ENCODE measurements at places on chromosomes 13 and 19. TPM values are rescaled to one million over a fixed set of nuclear protein-coding genes. Genes with fewer than 3 reads are reported as not detected.

DNA sequence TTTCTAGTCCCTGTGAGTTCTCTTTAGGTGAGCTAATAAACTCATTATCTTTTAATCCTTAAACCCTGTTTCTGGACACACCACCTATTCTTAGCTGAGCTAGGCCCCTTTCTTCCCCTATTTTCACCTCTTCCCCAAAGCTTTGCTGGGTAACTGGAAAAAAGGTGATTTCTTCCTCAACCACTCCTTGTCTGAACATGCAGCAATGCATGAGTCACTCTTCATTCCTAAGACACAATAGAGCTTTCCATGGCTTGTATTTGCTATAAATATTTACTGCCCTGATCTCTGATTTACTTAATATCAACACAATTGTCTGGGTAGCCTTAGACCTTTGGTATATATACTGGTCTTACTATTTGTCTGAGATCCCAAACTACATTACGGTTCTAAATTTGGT is 370.9 kb downstream of the KLF5 start:
- DNase-seq = no peak

DNA sequence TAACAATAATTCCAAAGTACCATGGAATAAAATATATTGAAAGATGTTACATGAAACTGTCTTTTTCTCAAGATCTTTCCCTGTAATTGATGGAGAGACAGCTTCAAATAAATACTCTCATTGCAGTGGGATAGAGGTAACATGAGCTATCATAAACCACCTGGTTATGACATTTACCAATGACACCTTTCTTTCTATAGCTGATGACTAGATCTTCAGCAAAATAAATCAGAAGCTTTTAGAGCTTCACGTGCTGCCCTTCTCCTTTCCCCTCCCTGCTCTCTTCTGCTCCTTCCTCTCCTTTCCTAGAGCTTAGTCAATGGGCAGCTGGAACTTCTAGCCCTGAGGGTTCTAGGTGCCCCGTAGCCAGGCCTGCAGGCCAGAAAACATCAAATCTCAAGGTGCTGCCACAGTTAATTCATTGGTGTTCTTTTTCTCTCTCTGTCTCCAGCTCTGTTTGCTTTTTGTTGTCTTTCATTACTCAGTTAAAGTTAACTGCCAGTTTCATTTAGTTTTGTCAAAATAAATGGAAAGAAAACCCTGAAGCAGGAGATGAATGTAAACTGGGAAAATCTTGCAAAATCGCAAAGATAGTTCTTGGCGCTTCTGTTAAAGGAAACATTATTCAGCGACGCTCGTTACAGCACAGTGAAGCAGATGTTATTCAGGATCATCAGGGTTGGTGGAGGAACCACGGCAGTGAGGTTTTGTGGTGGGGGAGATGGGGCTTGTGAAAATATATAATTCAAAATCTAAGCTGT is 8.3 kb upstream of the METTL21C start:
- DNase-seq = no peak

GRCh38 chr13:60794751-60795150 is 397.7 kb downstream of the TDRD3 start:
- DNase-seq = no peak

DNA sequence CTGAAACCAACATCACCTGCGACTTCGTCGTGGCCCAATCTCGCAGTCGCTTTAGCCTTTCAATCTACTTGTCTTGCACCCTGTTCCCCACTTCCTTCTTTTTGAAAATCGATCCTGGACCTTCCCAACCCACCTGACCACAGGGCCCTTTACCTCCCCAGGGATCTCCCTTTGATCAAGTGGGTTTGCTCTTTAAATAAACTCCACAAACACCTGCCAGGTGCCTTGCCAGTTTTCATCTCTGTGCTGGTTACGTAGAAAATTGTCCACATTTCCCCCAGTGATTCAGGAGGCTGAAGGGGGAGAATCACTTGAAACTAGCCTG is 14.5 kb upstream of the RAB20 start:
- no peak for DNase-seq

- DNase-seq = no peak
These were observed 6.8 kb downstream of the UPF3A start for GRCh38 chr13:114288157-114288591.

GRCh38 chr19:40282920-40283319 is 2.2 kb downstream of the AKT2 start:
- no peak for DNase-seq

GRCh38 chr13:102466610-102467190 is 64.9 kb upstream of the FGF14 start:
- DNase-seq = no peak

DNA sequence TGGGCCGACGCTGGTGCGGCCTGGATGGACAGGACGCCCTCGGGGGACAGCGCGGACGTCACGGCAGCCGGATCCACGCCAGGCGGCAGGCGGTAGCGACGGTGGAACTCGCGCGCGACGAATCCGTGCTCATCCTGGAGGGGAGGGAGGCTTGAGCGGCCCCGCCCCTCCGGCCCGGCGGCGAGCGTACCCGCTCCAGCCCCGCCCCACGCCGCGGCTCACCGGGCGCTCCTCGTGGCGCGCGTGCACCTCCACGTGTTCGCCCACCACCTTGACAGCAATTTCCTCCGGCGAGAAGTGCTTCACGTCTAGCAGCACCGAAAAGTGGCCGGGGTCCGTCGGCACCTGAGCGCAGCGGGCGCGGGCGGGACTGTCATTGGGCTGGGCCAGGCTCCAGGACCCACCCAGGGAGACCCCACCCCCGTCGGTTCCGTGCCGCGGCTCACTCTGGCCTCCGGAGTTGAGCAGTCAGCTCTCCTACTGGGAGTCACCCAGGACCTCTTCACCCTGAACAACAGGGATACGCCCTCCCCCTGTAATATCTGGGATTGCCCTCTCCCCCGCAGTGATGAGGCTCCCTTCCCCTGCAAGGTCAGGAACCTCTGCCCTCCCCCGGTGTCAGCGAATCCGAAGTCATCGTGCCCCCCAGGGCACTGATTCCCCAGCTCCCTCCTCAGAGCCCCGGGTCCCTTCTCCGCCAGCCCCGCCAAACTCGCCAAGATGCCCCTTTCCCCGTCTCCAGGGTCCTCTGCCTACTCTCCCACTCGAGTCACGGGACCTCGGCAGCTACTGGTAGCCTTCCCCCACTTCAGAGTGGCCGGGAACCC is 1.1 kb downstream of the HSPB6 start:
- no peak for DNase-seq

DNA sequence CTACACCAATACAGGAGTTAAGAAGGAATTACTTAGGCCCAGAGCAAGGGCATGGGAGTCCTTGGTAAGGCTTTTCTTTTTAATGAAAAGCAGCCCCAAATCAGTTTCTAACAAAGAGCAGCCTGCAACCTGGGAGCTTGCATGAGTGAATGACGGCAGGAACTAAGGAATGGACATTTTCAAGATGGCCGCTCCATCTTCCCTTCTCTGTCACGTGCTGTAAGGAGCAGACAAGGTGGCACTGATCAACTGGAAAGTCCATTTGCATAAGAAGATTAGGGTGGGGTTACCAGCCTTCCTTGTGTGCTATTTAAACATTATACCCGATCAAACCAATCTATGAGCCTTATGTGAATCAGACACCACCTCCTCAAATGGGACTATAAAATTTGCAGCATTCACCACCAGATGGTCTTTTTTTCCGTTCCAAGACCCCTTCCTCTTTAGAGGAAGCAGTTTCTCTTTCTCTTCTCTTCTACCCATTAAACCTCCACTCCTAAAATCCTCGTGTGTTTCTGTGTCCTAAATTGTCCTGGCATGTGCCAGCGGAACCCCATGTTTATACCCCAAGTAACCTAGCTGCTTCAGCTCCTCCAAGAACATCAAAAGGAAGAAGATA is 2.8 kb upstream of the SIGLECL1 start:
- DNase-seq = no peak

GRCh38 chr19:50401605-50402450 is 16.9 kb upstream of the SPIB start:
- DNase-seq = no peak

- no peak for DNase-seq
These were observed 15.5 kb downstream of the STAP2 start for GRCh38 chr19:4322942-4323665.

DNA sequence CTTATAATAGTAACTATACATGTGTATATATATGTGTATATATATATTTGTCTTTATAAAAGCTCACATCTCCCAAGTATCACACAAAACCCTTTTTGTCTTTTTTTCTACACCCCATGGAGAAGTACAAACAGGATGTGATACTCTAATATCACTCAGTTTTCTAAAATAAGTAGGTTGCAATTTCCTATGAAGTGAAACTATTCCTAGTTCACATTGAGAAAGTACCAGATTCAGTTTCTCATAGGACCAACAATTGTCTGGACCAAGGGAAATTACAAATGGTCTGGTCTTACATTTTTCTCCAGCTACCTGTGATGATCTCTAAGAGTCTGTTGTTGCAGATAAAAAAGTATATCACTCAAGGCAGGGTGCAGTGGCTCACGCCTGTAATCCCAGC is 17.9 kb upstream of the LILRB1 start:
- no peak for DNase-seq

- no peak for DNase-seq
These were observed 8.9 kb downstream of the GNG7 start for GRCh38 chr19:2693492-2694160.

DNA sequence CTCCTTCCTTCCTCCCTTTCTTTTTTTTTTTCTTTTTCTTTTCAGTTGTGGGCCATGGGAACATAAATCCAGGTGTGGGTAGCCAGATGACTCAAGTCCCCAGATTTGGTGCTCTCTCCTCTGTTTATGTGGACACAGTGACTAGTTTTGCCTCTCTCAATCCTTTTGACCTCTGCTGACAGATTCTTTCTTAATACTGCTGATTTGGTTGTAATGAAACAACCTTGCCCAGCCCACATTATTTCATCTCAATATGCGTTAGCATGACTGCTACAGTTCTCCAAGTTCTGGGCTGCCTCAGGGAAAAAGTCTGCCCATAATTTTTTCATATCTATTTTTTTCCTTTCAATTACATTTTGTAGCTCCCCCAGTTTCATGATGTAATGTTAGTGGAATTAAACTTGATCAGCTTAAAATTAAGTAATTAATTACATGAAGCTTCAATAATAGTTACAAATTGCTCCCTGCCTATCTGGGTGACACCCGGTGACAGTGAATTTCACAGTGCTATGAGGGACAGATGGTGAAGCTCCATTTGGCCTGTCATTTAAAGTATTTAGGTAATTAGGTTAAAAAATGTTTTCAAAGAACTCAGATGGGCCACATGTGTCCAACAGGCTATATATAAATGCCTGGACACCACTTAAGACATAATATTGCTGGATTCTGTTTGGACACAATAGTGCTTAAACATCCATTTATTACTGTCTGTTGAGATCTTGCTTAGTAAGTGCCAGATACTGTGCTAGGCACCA is 118.8 kb upstream of the FRY start:
- no peak for DNase-seq

DNA sequence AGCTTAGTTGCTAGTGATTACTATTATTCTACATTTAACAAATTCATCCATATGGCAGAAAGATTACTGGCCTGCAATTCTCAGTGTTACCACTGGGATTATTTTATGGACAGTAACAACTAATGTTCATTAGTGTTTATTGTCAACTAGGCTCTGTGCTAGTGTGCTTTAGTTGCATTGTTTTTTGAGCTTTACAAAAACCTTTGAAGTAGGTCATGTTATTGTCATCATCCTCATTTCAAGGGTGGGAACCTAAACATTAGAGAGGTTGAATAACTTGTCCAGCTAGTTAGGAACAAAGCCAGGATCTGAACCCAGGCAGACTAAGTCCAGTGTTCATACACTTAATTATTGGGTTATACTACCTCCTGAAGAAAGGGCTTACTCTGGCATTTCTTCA is 27.8 kb upstream of the TDRD3 start:
- DNase-seq = no peak

DNA sequence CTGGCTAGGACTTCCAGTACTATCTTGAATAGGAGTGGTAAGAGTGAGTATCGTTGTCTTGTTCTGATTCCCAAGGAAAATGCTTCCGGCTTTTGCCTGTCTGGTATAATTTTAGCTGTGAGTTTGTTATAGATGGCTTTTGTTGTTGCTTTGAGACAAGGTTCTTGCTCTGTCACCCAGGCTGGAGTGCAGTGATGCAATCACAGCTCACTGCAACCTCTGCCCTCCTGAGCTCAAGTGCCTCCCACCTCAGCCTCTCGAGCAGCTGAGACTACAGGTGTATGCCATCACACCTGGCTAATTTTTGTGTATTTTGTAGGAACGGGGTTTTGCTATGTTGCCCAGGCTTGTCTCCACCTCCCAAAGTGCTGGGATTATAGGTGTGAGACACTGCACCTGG is 6.1 kb upstream of the ZNF543 start:
- DNase-seq = no peak

- no peak for DNase-seq
These were observed 1.5 kb downstream of the GSX1 start for GRCh38 chr13:27793507-27794367.

DNA sequence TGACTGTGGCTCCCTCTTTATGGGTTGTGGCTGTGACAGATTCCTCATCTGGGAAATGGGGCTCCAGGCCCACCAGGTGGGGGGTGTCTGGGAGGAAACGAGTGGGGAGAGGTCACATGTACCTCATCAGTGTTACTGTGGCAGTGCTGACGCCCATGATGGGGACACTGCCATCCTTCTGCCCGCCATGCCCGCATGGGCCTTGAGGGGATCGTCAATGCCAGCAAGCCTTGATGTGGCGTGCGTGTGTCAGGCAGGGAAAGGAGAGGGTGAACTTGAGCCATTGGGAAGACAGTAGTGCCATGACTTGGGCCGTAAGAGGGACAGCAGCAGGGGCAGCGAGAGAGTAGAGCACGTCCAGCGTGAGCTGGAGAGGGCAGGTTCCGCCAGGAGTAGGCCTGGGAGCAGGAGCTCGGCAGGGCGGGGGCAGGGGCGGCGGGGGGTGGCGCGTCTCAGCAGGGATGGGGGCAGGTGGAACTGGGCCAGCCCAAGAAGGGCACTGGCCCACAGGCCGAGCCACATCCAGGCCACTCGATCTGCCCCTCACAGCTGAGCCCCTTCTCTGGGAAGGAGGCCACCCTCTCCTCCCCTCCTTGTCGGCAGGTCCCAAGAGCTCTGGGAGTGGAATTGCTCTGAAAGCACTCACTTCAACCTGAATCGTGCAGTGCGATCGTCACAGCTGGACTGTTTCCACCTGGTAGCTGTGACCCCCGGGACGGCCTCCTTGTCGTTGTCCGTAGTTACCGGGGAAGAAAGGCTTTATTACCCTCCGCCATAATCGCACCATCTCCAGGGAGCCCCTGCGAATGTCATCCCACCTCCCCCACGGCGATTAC is 9.9 kb downstream of the KLHL26 start:
- no peak for DNase-seq

- no peak for DNase-seq
These were observed 706.8 kb upstream of the PCDH20 start for GRCh38 chr13:62122434-62122833.

GRCh38 chr19:35254341-35255297 is 5.8 kb downstream of the LSR start:
- no peak for DNase-seq

GRCh38 chr13:110520431-110521295 is 40.9 kb downstream of the RAB20 start:
- DNase-seq = no peak

- no peak for DNase-seq
These were observed 7.0 kb upstream of the WBP4 start for GRCh38 chr13:41054212-41054877.

GRCh38 chr19:49718511-49718910 is 27.6 kb downstream of the CPT1C start:
- DNase-seq = no peak

- no peak for DNase-seq
These were observed 34.8 kb upstream of the TMEM255B start for GRCh38 chr13:113724016-113724758.

The KCTD4 gene
- 0.61 TPM for polyA plus RNA-seq

The CERS4 gene
- 32.0 TPM for polyA plus RNA-seq

The MYH14 gene
- polyA plus RNA-seq = 16.6 TPM

The GDF15 gene
- polyA plus RNA-seq = 3.2 TPM

The FCGBP gene
- 9.2 TPM for polyA plus RNA-seq

The SLC25A41 gene
- polyA plus RNA-seq = 0.26 TPM

The CPB2 gene
- 0.18 TPM for polyA plus RNA-seq

Data from right renal cortex interstitium (tissue), 3 donors.